ENCODE measurements at places on chromosomes 5 and 9.

GRCh38 chr5:180636403-180637075, 12.9 kb downstream of the FLT4 start:
- no peak for DNase-seq

DNA sequence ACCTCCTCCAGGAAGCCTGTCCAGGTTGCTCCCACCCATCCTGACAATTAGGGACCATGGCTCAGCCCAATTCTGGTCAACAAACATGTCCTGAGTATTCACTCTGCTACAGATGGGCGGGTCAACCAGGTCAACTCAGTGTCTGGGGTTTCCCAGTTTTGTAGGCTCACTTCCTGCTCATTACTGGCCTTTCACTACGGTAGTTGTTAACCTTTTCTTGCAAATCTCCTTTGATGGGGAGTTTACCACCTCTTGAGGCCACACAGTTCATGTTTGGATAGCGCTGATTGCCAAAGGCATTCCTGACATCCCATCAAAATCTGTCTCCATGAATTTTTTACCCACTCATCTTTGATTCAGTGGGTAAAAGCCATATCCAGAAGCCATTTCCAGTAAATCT, 13.8 kb downstream of the TMEM8B start:
- DNase-seq, result no peak

GRCh38 chr9:33988219-33988890, 60.3 kb downstream of the UBAP2 start:
- DNase-seq, result no peak

- DNase-seq, result no peak
Observed at GRCh38 chr5:67960939-67961338, 254.6 kb upstream of the PIK3R1 start.

Data from non-pigmented ciliary epithelial cell (primary cell).